ENCODE measurements at places on chromosomes 5 and 9. TPM values are rescaled to one million over a fixed set of nuclear protein-coding genes. Genes with fewer than 3 reads are reported as not detected.

GRCh38 chr5:89988998-89989655 is 420.4 kb downstream of the CETN3 start:
- H3K27ac ChIP-seq: peak overlapping the region; percentile 23
- DNase-seq: peak; percentile 56
- H3K36me3 ChIP-seq: no peaks in the 10 kb centered on the region
- no peaks in the 10 kb centered on the region for H3K27me3 ChIP-seq

The GKAP1 gene
- 7.1 TPM for total RNA-seq

- H3K36me3 ChIP-seq: no peaks in the 10 kb centered on the region
- H3K4me3 ChIP-seq: no peak overlapping the region
- H3K27me3 ChIP-seq: no peaks in the 10 kb centered on the region
- H3K4me1 ChIP-seq: peaks cover 3% of the 10 kb centered on the region
- H3K27ac ChIP-seq: peak overlapping the region; percentile 14
- peak; percentile 75 for DNase-seq
Measured at GRCh38 chr5:158382473-158382872, 523.5 kb upstream of the CLINT1 start.

The NME5 gene
- 20.6 TPM for total RNA-seq

The RASEF gene
- total RNA-seq: 11.9 TPM

- no peaks in the 10 kb centered on the region for H3K36me3 ChIP-seq
- no peak for DNase-seq
- no peak overlapping the region for H3K4me3 ChIP-seq
- H3K27ac ChIP-seq: no peak overlapping the region
Measured at GRCh38 chr5:6723122-6723815, 10.0 kb downstream of the TENT4A start.

GRCh38 chr5:135615171-135615570 is 36.4 kb upstream of the CXCL14 start:
- H3K36me3 ChIP-seq: no peaks in the 10 kb centered on the region
- H3K4me3 ChIP-seq: no peak overlapping the region
- no peaks in the 10 kb centered on the region for H3K4me1 ChIP-seq
- no peaks in the 10 kb centered on the region for H3K27me3 ChIP-seq
- no peak overlapping the region for H3K27ac ChIP-seq
- DNase-seq: no peak

DNA sequence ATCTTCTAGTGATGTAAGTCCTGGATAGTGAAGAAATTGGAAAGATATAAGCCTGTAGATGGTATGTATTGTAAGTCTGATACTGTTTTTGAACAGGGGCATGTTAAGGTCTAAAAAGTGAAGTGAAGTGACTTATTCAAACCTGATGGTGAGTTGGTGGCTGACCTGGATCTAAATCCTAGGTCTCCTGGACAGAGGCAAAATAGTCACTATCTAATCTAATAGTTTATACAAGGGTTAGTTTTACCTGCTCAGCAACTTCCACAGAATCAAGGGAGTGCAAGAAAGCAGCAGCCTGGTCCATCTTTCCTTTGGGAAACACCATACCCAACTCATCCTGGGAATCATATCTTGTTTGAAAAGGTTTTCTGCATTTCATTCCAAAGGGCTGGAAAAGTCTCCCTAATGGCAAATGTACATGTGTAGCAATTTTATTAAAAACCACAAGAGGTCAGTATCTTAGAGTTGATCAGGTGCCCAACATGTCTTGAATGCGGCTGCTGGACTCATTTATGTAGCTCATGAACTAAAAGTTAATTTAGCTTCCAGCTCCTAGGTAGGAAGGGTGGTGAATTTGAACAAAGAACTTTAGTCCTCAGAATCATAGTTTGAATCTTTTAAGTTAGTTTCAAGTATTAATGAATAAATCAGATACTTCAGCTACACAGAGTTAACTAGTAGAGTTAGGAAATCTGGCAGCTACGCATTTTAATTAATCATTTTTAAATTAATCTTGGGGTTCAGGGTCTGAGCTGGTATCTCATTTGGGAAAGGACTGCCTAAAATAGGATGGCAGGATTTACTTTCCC is 26.0 kb downstream of the SKP2 start:
- H3K27me3 ChIP-seq: no peaks in the 10 kb centered on the region
- H3K4me3 ChIP-seq: no peak overlapping the region
- H3K27ac ChIP-seq: no peak overlapping the region
- H3K36me3 ChIP-seq: peaks cover 10% of the 10 kb centered on the region

DNA sequence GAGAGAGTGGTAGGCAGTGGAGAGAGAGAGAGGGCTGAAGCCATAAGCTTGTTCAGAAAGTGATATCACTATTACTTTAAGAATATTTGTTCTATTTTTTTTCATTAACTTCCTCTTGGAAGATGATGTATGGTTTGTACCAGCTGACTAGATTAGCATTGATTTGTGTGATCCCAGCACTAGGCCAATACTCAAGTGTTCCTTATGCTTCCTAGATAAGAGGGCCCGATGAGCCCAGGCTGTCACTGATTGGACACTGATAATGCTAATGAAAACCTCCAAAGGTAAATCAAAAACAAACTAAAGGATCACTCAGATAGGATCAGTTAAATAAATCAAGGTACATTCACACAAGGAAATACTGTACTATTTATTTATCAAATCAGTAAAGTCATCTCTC is 52.7 kb upstream of the OTULINL start:
- no peaks in the 10 kb centered on the region for H3K27me3 ChIP-seq
- no peak overlapping the region for H3K27ac ChIP-seq
- no peaks in the 10 kb centered on the region for H3K36me3 ChIP-seq
- H3K4me1 ChIP-seq: no peaks in the 10 kb centered on the region
- no peak overlapping the region for H3K4me3 ChIP-seq
- no peak for DNase-seq
